ENCODE measurements at places on chromosomes 12 and 14. TPM values are rescaled to one million over a fixed set of nuclear protein-coding genes. Genes with fewer than 3 reads are reported as not detected.

Gene PPP1R1A
- total RNA-seq, result not detected

Gene TAS2R31
- 5.1 TPM for total RNA-seq

Gene PLEKHA5
- 45.8 TPM for total RNA-seq

Gene MUCL1
- total RNA-seq, result not detected

Gene GPRC5D
- total RNA-seq, result not detected

Gene A2ML1
- total RNA-seq, result not detected

Gene TTC9
- 0.15 TPM for total RNA-seq

Gene CCDC184
- 0.33 TPM for total RNA-seq

Gene IFNG-AS1
- not detected for total RNA-seq

Gene BLTP3B
- 45.5 TPM for total RNA-seq

Gene BBOF1
- 6.0 TPM for total RNA-seq

Gene RSRC2
- total RNA-seq, result 52.5 TPM

Gene ANO2
- 0.44 TPM for total RNA-seq

Gene ARMH4
- 5.5 TPM for total RNA-seq

Gene DIP2B
- 25.3 TPM for total RNA-seq

Gene SOAT2
- total RNA-seq, result not detected

Gene PAH
- not detected for total RNA-seq

Gene ADAM20
- 1.9 TPM for total RNA-seq

Gene NR1H4
- not detected for total RNA-seq

Gene NPFF
- total RNA-seq, result not detected

Data from smooth muscle cell of trachea (primary cell).